ENCODE measurements at places on chromosomes 16 and 17.

DNA sequence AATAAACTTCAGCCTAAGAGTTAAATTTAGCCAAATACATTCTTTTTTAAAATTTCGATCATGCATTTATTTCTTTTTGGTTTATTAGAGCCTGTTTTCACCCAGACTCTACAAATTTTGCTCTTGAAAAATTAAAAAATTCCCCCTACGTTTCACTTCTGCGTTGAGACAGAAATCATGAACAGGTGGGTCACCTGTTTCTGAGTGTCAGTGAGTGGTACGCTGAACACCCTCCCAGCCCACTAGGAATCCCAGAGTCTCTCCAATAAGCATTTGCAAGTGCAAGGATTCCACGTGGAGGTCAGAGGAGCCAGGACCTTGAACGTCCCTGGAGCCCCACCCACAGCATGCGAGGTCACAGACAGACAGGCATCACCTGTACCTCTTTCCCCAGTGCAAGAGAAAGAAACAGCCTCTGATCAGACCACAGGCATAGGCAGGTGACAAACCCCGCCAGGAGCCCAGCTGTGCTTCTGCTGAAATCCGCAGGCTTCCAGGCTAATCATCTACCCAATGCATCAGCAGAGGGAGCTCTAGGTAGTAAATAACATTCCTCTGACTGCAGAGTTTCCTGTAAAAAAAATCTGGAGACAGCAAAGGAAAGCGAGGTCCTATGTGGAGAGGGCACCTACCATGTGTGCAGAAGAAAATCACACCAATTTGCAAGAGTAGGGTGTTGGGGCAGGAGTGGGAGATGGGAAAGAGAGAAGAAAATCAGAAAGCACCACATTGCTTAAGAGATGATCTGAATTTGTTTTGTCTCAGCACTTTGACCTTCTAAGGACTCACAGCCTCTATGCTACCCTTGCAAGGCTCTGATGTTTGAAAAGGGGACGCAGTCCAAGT, 5.9 kb upstream of the XYLT1 start:
- no peak for DNase-seq

DNA sequence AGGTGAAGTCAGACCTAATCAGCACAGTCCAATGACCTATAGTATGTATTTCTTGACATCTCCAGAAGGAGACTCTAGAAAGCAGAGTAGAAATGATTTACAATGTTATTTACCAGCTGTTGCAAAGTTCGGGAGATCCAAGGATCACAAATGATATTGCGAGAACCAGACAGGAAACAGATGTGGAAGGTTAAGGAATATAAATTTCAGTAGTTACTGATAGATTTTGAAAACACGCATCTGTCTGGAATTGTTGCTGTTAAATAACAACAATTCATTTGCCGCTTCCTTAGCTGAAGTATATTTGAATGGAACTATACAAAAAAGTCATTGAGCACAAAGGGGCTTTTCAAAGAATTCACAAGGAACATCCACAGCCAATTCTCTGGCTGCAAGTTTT, 72.0 kb downstream of the STXBP4 start:
- DNase-seq, result no peak

GRCh38 chr16:67393111-67393787, at the start of gene TPPP3:
Gene TPPP3 (minus strand): TSS chr16:67393498. CDS start chr16:67391111, 2,387 bp downstream.
- no peak for DNase-seq

- no peak for DNase-seq
These were observed 57.2 kb downstream of the KANSL1 start for GRCh38 chr17:46135879-46136563.

DNA sequence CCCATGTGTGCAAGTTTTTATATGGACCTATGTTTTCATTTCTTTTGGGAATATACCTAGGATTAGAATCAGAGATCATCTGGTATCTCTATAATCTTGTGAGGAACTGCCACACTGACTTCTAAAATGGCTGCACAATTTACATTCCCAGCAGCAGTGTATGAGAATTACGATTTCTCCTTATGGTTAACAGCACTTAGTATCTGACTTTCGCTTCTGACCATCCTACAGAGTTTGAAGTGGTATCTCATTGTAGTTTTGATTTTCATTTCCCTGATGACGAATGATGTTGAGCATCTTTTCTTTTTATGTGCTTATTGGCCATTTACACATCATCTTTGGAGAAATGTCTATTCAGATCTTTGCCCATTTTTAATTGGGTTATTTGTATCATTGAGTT, 10.0 kb downstream of the C16orf96 start:
- no peak for DNase-seq

DNA sequence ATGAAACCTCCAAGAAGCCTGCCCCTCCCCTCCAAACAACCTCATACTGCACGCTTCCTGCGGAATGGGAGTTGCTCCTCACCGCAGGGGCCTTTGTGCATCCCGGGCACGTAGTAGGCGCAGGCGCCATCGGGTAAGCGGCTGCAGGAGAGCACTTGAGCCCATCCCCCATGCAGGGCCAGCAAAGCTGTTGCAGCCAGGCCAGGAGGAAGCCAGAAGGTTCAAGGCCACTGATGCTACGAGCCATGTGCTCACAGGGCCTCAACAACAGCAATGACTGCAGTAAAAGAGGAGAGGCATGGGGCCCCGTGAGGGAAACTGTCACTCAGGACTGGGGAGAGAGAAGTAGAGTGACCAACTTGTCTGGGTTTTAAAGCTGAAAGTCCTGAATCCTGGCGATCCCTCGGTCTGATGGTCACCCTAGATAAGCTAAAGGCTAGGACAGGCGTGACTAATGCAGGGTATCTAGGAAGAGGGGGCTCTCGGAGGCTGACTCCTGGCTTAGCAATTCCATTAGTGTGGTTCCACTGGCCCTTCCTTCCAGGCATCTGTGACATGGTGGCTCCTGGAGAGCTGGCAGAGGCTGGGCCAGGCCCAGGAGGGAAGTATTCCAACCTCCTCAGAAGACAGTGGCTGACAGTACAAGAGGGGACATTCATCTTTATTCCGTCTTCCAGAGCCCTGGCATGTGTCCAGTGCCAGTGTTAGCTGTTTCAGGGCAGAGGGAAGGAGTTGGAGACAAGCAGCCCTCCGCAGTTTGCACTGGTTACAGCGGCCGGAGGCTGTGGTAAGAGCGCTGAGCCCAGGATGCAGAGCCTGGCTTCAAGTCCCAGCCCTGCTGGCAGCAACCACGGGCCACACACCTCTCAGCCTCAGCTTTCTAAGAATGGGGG, 20.8 kb downstream of the GOSR2 start:
- no peak for DNase-seq

DNA sequence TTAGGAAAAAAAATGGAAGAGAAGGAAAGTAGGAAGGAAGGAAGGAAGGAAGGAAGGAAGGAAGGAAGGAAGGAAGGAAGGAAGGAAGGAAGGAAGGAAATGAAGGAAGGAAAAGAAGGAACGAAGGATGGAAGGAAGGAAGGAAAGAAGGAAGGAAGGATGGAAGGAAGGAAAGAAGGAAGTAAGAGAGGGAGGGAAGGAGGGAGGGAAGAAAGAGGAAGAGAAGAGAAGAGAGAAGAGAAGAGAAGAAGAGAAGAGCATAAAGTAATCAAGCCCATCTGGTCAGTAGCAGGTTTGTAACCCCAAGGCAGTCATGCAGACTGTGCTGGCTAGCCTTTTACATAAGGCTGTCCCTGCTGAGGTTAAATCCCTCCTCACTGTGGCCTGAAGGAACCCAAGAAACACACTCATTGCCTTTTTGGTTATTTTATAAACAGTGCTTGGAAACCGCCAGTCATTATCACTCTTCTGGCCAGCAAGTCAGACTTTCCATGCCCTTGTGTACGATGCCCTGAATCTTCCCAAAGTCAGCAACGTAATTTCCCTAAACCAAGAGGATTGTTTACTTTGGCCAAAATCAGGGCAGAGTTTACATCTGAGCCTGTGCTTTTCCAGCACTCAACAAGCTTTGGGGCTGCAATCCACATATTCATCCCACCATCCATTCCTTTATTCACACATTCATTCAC, 409.6 kb upstream of the MAF start:
- DNase-seq, result no peak

GRCh38 chr16:359067-359763, 6.7 kb upstream of the AXIN1 start:
- no peak for DNase-seq

DNA sequence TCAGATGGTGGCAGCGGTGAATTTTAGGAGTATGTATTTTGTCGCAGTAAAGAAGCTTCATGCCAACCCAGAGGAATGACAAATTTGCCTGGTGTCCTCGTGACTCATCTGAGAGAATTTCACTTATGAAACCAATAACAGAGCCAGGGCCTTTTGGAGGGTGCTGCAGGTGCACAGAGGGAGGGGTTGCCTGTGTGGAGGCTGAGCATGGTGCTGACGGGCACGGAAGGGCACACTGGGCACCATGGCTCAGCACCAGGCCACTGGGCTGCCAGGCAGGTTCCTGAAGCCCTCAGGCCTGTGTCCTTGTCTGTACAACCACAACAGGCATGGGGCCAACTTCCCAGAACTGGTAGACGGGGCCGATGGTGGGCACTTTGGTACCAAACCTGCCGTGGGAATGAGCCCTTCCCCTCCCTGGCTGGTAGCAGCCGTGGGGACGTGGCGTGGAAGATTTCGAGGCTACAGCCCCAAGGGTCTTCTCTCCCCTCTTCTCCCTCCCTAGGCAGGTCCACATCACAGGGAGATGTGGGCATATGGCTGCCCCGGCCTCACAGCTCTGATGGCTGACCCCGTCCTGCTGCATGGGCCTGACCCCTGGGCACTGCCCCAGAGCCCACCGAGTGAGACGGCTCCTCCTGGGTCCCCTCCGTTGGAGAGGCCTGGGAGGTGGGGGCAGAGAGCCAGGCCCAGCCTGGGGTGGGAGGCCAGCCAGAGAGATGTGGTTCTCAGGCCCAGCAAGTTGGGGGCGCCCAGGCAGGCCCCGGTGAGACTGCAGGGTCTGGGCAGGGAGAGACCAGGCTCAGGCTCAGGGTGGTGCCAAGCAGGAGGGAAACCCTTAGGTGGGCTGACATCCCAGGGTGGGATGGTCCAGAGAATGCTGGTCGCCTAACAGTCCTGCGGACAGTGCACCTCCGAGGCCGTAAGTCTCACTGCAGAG, 30.2 kb upstream of the ZNF469 start:
- no peak for DNase-seq

DNA sequence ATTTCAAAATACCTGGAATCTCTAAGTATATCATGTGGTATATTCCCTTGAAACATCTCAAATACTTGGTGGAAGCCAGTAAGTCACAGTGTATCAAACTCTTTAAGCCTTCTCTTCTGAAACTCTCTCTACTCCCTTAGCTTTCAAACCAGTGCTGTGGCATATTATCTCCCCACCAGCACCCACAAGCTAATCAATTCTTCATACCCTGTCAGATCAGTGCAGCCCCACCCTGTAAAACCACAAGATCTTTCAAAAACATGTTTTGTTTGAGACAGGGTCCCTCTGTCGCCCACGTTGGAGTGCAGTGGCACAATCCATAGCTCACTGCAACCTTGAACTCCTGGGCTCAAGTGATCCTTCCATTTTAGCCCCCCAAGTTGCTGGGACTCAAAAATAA, 91.6 kb upstream of the C17orf78 start:
- no peak for DNase-seq

DNA sequence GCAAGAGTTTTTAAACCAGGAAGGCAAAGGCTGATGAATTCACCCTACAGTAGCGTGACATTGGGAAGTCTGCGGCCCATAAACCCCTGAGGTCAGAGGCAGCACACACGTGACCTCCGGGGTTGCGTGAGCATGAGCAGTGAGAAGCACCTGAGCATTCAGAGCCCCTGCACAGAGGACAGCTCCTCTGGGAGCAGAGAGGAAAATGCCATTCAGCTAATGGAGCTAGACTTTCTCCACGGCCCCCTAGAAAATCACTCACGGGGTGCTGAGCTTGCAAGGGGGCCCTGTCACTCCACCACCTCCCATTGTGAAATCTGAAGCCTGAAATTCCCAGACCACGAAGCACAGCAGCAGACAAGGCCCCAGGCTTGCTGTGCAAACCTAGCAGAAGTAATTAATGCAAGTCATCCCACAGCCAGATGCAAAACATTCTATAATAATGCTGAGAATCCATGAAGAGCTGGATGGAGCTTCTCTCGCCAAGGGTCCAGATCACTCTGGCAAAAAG, 114.9 kb upstream of the RCVRN start:
- no peak for DNase-seq

GRCh38 chr17:8101721-8102120, 14.2 kb upstream of the ALOX12B start:
- DNase-seq, result no peak

DNA sequence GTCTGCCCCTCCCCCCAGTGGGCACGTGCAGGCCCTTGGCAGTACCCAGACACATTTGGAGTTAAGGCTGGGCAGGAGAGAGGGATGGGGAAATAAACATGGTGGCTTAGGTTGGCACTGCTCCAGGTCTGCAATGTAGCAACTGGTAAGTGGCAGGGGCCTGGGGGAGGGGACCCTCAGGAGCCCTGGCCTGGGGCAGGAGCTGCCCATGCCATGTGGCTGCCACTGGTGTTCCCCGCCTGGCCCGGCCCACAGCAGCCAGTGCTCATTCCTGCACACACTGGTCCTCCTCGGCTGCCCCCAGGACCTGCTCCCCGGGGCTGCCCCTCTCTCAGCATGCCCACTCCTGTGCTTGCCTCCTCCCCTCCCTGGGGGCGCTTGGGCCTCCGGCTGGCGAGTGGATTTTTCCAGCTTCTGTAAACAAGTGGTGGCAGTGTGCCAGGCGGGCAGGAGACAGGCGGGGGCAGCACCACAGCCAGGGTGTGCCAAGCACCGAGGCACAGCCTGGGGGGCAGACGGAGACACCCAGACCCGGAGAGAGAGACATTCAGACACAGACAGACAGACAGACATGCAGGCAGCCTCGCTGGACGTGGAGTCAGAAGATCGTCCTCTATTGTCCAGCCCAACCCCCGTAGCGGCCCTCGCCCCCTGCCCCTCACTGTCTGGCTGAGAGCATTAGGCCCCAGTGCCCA, 9.4 kb downstream of the THRA start:
- DNase-seq, result no peak

- no peak for DNase-seq
These were observed 11.4 kb downstream of the CCR7 start for GRCh38 chr17:40553694-40554534.

DNA sequence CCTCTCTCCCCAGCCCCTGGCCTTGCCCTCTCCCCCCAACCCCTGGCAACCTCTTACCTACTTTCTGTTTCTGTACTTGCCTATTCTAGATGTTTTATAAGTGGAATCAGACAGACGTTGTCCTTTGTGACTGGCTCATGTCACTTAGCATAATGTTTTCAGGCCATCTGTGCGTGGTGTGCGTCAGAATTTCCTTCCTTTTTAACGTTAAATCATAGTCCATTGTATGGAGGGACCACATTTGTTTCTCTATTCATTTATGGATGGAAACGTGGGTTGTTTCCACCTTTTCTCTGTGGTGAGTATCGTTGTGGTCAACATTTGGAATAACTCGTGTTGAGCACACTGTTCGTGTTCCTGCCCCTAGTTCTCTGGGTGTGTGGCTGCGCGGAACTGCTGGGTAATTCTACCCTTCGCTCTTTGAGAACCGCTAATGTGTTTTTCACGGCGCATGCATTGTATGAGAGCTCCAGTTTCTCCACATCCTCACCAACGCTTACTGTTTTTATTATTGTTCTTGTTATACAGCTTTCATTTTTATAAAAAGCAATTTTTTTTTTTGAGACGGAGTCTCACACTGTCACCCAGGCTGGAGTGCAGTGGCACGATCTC, 26.3 kb downstream of the ACTG1 start:
- DNase-seq, result no peak

Measured in stimulated activated CD8-positive, alpha-beta memory T cell treated with anti-CD3 and anti-CD28 coated beads, Interleukin-4, amount 100 ng/mL, for 4 hours (primary cell).